ENCODE measurements at places on chromosomes 4 and X.

- no peak for DNase-seq
These were observed 7.6 kb downstream of the SEPTIN11 start for GRCh38 chr4:76957004-76957738.

GRCh38 chrX:28398342-28398741, 188.9 kb upstream of the IL1RAPL1 start:
- no peak for DNase-seq

GRCh38 chr4:61004651-61005170, 195.4 kb upstream of the ADGRL3 start:
- no peak for DNase-seq

GRCh38 chr4:37540486-37540885, 145.7 kb downstream of the RELL1 start:
- DNase-seq: peak; percentile 2

DNA sequence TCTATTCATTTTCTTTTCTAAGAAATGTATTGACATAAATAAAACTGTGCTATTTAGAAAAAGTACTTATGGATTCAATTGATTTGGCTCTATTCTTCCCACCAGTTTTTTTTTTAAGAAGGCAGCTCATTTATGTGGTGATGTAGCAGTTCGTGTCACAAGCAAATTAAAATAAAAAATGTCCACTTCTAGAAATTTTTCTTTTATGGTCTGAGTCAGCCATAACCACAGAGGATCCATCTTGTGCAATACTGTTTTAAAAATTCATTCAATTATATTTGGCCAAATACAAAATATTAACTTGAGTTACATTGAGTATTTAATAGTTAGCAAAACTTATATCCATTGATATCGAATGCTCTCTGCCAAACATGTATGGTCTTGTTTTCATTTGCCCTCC, 207.9 kb upstream of the FAT1 start:
- DNase-seq: no peak

DNA sequence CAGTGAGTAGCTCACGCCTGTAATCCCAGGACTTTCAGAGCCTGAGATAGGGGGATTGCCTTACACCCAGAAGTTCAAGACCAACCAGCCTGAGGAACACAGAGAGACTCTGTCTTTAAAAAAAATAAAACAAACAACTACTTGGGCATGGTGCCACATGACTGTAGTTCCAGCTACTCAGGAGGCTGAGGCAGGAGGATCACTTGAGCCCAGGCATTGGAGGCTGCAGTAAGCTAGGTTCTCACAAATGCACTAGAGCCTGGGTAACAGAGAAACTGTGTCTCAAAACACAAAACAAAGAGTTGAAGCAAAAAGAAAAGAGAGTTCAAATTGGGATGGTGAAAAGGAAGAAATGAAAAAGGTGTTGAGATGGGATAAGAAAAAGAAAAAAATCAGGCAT, 10.8 kb downstream of the CAMK2D start:
- no peak for DNase-seq

GRCh38 chr4:21476757-21477156, 471.8 kb downstream of the KCNIP4 start:
- no peak for DNase-seq

DNA sequence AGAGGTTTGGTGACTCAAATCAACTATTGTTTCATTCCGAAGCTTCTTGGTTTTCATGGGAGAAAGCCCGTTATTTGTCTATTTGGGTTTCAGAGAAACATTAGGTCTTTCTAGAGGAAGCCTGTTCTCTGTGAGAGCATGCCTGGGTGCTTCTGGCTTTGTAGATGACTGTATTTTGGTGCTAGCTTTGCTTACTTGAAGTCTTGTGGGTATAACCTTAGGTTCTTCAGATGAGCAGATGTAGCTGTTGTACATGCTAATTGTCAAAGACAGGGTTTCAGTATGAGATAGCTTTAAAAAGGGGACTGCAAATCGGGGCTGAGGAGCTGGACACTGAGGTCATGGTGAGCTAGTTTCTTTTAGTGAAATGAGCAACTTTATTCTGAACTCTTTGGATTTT, 7.9 kb upstream of the STOX2 start:
- DNase-seq: no peak

DNA sequence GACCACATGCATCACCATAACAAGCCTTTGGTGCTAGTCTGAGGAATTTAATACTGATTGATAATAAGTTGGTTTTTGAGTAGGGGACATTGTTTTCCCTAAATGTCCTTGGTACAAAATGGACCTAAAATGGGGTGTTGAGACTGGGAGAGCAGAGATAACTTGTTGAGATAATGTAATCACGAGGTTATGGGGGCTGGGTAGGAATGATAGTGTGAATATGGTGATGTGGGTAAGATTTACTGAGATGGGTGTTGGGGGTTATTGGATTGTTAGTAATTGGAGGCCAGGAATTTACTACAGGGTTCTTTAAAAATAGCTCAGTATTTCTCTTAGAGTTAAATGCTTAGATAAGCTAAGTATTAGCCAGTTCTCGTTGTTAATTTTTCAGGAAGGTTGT, 3.9 kb downstream of the BMP2K start:
- no peak for DNase-seq

DNA sequence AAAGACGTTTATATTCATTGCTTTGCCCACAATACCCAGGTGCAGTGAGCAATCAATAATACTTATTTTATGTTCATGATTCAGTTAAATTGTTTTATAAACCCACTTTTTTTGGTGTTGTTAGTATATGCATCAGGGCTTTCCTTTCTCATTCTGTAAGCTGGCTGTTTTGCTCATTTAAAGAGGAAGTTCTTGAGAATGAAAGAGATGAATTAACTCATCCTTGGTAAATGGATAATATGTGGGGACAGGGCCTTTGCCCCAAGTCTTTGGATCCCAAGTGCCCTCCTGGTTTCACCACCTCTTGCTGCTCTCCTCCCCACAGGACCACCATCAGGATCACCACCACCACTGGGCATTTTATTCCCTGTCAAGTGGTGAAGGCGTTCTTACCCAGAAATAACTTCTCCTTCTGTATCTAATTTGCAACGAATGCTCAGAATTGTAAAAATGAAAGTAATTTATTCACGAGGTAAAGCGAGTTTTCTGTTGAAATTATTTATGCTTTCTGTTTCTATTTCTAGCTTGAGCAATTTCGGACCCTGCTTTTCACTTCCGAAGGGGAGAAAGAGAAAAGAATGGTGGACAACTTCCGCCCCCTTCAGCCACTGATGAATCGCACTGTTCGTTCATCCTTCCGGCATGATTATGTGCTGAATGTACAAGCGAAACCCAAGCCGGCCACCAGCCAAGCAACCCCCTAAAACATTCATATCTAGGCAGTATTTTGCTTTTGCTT, 8.2 kb upstream of the ZRSR2 start:
- no peak for DNase-seq

DNA sequence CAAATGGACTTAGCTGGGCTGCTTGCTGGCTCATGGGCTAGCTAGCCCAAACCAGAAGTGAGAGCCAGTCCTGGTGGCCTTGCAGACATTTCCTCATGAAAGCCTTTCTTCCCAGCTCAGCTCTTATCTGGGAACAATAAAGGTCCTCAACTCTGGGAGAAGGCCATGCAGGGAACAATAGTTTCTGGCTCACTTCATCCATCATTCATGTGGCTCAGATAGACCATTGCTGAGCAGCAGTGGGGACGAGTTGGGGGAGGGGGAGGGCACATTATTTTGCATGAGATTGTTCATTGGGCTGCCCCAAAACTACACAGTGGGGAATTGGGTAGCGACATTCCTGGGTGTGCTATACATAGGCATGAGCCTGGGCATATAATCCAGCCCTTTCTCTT, 47.6 kb downstream of the NHSL2 start:
- DNase-seq: no peak

DNA sequence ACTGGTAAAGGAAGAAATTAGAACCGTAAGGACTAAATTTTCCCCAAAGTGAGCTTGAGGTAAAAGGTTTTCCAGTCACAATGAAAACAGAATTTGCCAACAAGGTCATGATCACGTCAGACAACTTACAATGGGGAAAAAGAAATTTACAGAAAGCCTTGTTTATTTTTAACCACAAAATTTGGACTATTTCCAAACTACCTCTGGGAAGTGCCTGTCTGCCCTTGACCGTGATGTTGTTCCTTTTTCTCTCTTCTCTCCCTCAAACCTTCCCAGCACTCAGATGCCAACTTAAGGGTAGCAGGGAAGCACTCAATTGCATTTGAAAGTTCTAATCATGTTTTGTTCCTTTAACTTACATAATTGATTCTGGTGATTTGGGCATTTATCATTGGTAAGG, 32.5 kb downstream of the MEPE start:
- no peak for DNase-seq

GRCh38 chrX:110046971-110047370, 44.1 kb downstream of the TMEM164 start:
- no peak for DNase-seq

DNA sequence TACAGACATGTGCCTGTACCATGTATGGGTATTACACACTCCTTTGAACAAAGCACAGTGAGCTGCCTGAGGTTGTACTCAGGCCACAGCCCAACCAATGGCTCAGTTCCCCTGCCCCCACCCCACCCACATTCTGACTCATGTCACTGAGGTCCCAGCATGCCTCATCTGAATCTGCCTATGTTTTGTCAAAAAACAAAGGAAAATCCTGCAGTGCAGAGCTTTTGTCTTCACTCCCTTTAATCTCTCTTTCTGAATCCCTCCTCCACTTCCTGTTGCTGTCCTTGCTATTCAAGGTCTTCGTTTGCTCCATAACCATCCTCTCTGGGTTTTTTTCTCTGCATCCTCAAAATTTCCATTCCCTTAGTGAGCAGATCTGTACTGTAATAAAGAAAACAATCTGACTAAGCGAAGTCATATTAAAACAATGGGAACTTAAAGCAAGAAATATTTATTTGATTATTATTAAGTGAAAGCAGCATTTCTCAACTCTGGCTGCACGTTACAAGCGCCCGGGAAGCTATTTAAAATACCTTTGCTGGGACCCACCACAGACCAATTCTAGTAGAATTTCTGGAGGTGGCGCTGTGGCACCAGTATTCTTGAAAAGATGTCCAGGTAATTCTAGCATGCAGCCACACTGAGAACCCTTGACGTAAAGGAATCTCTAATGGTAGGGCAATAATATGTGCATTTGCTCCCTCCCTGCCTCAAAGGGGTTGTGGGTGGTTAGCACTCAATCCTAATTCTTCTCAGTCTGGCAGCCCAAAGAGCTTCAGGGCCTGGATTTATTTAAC, 8.7 kb downstream of the GUCY2F start:
- DNase-seq: peak; percentile 10

GRCh38 chr4:46323891-46324416, 66.0 kb downstream of the GABRA2 start:
- no peak for DNase-seq

- no peak for DNase-seq
These were observed 101.9 kb downstream of the AFF1 start for GRCh38 chr4:87036713-87037112.
